Spleen (tissue), 13 donors: ENCODE measurements at places on chromosomes 11 and 22.

DNA sequence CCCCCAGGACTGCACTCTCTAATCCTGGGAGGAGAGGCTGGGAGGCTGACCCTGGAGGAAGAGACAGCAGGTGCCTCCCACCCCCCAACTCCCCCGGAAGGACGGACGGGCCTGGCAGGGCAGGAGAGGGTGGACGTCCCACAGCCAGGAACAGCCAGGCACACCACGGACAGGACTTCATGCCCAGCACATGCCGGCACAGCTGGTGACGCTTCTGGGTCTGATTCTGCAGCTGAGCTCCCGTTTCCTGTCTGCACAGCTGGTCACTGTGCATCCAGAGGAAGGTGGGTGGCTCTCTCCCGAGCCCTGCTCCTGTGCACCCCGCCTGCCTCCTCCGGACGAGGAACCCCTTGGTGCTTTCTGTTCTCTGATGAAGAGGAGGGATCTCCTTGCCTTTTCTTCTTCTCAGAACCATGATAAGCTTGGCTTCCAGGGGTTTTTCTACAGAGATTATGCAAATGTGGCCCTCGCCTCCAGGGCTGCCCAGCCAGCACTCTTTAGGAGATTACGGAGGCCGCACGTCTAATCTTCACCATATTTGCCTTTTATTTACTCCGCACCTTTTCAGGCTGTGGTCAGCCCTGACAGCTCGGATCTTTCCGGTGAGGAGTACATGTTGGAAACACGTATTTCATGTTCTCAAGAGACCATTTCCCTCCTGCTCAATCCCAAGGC, 1295.8 kb downstream of the BRD1 start:
- no peak for DNase-seq

DNA sequence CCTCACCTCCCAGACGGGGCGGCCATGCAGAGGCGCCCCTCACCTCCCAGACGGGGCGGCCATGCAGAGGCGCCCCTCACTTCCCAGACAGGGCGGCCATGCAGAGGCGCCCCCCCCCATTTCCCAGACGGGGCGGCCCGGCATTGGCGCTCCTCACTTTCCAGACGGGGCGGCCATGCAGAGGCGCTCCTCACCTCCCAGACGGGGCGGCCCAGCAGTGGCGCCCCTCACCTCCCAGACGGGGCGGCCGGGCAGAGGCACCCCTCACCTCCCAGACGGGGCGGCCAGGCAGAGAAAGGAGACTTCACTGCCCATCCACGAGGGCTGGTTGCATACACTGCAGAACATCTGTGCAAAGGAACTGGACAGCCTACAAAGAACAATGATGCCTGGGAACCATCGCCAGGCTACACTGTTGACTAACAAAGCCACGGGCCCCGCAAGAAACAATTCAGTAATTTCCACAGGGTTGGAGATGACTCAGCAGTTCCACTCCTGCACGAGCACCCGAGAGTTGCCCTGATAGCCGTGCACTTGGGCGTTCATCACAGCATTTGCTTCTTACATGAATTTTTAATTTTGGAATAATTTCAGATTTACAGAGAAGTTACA, 58.7 kb downstream of the CTTN start:
- DNase-seq = no peak

GRCh38 chr22:26608129-26608528, 9.7 kb downstream of the CRYBB1 start:
- no peak for DNase-seq

DNA sequence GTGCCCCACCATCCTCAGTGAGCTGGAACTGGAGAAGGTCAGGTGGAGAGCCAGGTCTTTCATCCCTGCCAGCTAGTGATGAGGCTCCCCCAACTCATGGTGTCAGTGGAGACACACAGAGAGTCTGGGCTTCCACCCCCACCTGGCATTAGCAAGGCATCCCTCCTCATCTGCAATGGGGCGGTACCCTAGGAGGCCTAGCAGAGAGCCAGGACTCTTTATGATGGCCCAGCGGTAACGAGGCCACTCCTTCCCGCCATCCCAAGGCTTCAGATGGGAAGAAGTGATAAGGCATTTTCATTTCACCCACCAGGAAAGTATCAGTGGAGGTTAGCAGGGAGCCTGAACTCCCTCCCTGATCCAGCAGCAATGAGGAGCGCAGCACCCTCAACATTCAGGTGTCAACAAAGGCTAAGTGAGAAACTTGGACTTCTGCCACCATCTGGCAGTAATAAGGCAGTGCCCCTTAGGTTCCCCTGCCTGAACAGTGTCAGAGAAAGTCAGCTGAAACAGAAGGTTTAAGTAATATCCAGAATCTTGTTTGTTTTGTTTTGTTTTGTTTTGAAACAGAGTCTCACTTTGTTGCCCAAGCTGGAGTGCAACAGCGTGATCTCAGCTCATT, 40.5 kb upstream of the FBLN1 start:
- no peak for DNase-seq

- peak; percentile 93 for DNase-seq
These were observed 1.1 kb downstream of the EIF4G2 start for GRCh38 chr11:10807493-10808234.

GRCh38 chr22:41289671-41290070, 3.7 kb upstream of the RANGAP1 start:
- DNase-seq = no peak

GRCh38 chr11:67240576-67241389, 25.5 kb upstream of the GRK2 start:
- peak; percentile 87 for DNase-seq

GRCh38 chr11:68843052-68843561, 1.4 kb upstream of the CPT1A start:
- peak; percentile 81 for DNase-seq

DNA sequence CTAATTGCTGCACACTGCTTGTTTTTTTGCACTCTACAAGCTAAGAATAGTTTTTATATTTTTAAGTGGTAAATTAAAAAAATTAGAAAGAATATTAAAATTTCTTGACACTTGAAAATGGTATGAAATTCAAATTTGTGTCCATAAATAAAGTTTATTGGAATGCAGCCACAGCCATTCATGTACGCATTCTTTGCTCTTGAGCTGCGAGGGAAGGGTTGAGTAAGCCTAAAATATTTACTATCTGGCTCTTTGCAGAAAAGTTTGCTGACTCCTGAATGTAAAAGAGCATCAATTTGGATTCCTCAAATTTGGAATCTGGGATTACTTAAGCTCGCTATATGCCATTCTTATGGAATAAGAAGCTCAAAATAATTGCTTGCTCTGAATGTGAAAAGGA, 3.4 kb upstream of the ADAMTS8 start:
- no peak for DNase-seq

- DNase-seq = no peak
These were observed 37.0 kb downstream of the TRIOBP start for GRCh38 chr22:37733625-37734401.

DNA sequence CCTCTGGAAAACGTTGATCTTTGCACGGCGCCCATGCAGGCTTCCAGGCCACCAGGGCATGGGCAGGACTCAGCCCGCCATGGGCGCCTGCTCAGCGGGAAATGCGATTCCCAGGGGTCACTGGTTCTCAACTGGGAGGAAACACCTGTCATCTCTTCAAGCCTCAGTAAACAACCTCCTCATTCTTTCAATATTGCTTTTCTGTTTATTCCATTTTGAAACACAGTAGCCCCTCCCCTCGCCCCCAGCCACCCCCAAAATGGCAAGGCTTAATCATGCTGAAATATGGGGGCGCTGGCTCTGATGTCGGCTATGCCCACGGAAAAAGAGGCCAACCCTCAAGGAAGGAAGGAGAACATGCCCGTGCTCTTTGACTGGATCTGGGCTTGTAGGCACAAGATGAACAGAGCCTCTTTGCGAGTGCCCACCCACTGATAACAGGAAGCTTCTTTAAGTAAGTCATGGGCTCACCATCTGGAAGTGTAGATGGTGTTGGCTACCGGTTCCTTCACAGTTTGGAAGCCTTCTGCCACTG, 594 bp upstream of the POU2AF1 start:
- no peak for DNase-seq

GRCh38 chr11:124194293-124195188, 11.4 kb downstream of the OR10D3 start:
- DNase-seq = no peak

DNA sequence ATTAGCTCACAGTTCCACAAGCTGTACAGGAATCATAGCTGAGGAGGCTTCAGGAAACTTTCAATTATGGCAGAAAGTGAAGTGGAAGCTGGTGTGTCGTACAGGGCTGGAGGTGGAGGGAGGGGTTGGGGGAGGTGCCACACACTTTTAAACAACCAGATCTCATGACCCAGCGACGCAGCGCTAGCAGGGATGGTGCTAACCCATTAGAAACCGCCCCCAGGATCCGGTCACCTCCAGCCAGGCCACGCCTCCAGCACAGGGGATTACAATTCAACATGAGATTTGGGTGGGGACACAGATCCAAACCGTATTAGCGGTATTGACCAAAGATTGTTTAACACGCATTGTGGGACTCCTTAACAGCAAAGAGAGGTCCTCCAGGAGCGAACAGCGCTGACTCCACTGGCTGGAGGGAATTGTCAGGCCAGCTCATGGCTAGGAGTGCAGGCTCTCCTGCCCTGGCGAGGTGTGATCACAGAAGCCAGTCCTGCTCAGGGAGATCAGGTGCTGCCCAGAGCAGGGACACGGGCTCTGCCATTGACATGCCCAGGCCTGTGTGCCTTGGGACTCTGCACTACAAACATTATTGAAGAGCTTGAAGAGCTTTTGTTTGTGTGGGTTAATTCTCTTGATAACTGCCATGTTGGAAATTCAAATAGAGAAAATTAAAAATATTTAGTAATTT, 215.3 kb downstream of the TBC1D22A start:
- no peak for DNase-seq

DNA sequence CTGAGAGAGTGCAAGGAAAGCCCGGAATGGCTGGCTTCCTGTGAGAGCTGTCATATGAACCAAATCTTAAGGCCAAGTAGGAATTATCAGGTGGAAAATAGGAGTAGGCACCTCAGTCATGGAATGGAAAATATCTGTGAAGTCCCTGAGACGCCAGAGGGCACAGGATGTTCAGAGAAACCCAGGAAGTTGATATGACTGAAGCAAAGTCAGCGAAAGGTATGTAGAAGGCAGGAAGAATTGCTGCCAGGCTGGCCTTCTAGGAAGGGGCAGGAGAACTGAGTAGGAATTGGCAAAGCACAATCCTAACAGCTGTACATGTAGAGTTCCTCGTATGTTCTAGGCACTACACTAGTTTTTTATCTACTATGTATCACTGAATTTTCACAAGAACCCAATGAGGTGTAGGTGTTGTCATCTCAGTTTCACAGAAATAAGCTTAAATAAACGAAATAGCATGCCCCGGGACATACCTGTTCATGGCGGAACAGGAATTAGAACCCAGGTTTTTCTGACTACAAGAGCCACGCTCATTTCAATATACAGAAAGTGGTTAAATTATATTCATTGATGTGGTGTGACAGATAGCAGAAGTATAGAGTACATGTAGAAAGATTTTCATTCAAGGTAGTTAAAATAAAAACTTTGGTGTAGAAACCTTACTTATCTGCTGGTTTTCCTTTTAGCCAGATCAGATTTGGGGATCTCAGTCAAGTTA, 17.0 kb downstream of the HMGXB4 start:
- DNase-seq = no peak

GRCh38 chr11:124625504-124626168, 3.0 kb downstream of the TBRG1 start:
- DNase-seq = no peak

- DNase-seq = no peak
These were observed 6.0 kb downstream of the DENND6B start for GRCh38 chr22:50320671-50321325.

- DNase-seq = no peak
These were observed 61.7 kb downstream of the ETS1 start for GRCh38 chr11:128525411-128526243.

DNA sequence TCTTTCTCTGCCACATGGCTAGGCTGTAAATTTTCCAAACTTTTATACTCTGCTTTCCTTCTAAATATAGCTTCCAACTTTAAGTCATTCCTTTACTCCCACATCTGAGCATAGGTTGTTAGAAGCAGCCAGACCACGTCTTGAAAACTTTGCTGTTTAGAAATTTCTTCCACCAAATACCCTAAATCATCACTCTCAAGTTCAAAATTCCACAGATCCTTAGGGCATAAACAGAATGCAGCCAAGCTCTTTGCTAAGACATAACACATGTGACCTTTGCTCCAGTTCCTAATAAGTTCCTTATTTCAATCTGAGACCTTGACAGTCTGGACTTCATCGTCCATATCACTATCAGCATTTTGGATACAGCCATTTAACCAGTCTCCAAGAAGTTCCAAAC, 749.9 kb downstream of the METTL15 start:
- DNase-seq = no peak

DNA sequence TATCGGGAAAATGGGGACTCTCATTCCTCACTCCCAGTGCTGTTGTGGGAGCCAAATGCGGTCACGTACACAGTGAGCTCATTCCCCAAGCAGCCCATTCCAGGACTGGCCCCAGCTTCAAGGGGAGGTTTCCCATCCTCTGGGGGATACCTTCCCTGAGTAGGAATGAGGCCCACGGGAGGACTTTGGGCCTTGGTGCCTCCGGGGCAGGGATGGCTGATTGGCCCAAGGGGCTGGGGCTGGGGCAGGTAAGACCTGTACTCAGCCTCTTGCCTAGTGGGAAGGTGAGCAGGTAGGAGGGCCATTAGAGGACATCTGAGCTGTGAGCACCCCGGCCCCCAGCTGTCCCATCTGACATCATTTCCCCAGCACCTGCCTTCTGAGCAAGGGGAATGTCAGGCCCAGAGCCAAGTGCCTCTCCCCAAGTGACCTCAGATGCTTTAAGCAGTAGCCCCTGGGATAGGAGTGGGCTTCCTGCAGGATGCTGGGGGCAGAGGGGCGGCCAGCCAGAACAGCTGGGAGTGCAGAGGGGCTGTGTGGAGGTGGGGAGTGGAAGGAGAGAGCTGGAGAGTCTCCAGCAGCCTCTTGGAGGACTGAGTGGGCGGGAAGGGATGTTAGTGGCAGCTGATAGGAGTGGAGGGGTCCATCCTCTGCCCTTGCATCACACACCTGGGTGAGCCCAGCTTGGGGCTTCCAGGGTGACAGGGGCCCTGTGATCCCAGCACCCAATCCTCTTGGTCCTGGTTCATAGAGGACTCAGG, 58.4 kb downstream of the CD82 start:
- peak; percentile 72 for DNase-seq

DNA sequence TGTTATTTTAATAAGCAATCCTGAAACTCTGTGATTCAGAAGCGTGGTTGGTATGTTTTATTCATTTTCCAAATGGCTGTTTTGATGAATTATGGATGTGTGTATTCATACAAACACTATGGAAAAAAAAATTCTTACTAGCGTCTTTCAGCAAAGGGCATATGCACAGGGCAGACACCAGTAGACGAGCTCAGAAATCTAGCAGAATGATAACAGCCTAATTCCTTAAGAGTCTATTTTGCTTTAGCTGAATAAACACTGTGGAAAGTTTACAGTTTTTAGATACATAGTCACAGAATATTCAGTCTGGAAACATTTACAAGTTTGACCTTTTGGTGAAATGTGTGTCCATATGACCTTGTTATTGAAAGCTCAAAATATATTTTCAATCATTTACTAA, 418.8 kb upstream of the LUZP2 start:
- DNase-seq = no peak
